Activated naive CD4-positive, alpha-beta T cell treated with anti-CD3 and anti-CD28 coated beads, Interleukin-2, amount 50 U/mL, for 72 hours (primary cell): ENCODE measurements at places on chromosomes 3 and 15. TPM values are rescaled to one million over a fixed set of nuclear protein-coding genes. Genes with fewer than 3 reads are reported as not detected.

DNA sequence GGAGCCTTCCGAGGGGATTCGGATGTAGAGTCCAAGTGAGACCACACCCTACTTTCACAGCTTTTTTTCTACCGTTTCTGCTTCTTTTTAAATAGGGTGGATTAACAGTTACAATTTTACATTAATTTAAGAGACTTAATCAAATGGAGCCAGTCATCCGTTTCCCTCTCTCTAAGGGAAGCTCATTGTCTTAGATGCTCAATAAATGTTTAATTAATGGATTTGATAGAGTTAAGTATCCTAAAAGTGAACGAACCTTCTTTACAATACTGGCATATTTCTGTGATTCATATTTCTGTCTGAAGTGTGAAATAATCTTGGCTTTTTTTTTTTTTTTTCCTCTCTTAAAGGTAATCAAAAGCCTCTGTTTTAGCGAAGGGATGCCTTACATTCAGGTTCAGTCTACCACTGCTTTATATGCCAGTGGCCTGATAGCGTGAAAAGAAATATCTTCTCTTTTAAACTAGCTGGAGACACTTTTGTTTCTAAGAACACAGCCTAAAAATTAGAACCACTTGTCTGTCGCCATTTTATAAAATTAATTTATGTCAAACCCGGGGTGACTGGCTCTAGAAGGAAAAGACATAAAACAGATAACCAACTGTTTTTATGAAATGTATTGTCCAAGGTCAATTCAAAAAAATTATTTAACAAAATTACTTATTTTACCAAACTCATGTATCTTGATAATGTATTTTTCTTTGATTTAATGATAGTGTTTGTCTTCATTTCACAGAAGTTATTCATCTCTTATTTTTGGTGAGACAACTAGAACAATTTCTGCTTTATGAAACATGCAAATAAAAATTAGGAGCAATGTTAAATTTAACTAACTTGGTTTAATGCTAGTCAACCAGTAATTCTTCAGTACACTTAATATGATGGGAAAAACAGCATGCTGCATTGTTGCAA lies 2.5 kb upstream of the CTNNB1 start:
- no peak for DNase-seq

Gene ASTE1
- 8.9 TPM for total RNA-seq

Gene RBP2
- total RNA-seq: not detected

GRCh38 chr3:77699125-77699691 lies 659.3 kb downstream of the ROBO2 start:
- DNase-seq: no peak

DNA sequence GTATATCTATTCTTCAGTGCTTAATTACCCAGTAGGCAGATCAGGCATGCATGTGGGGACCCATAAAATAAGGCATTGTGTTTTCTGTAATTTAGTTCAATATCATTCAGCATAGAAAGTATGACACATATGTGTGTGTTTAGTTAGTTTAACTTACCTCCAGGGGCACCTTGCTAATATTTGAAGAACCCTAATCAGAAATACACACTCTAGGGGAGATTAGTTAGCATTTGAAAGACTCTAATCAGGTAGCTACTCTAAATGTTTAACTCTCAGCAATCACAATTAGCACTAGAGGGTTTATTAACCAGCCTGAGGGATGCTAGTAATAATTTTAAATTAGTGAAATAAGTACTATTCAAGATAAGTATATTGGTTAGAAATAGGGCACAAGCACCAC lies 104.5 kb downstream of the ECT2 start:
- no peak for DNase-seq

- no peak for DNase-seq
Measured at GRCh38 chr3:18751514-18751913, 326.4 kb upstream of the SATB1 start.

DNA sequence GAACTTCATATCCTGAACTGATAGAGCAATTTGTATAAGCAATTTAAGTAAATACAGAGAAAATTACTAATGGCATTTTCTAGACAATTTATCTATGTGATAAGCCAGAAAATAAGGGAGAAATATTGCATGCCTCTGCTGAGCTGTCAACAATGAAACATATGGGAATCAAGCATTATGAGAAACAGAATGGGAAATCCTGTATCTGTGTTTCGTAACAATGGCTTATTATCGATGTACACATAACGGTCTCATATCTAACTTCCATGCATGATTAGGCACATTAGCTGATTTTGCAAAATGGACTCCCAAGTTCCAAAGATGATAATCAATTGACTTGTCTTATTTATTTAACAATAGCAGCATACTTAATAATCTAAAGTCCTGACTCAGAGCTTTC lies 30.4 kb upstream of the KCNMB2 start:
- DNase-seq: no peak

- DNase-seq: no peak
Measured at GRCh38 chr3:76181213-76181612, 395.9 kb upstream of the ZNF717 start.

DNA sequence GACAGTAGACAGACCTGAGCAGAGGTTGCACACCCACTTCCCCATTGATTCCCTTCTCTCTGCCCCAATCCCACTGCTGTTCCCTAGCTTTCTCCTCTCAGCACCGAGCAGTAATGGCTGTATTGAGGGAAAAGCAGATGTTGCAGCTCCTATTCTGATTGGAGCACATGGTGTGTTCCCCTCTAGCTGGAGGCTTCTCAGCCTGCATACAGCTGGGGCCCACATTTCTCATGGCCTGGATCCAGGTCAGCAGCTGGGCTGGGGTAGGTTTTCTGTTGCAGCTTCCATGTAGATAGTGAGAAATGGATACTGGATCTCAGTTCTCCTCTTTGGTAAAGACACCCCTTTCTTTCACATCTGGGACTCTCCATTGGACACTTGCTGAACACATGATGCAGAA lies 50.1 kb downstream of the RYR3 start:
- DNase-seq: no peak

Gene PAK6
- total RNA-seq: 0.30 TPM

- no peak for DNase-seq
Measured at GRCh38 chr3:141384575-141384974, 16.3 kb downstream of the ZBTB38 start.
